Progenitor cell of endocrine pancreas (in vitro differentiated cells): ENCODE measurements at places on chromosomes 16 and 17.

- DNase-seq = no peak
These were observed 10.8 kb downstream of the POLR2C start for GRCh38 chr16:57473176-57473840.

GRCh38 chr16:69056421-69056820 lies 49.0 kb upstream of the HAS3 start:
- DNase-seq = no peak

DNA sequence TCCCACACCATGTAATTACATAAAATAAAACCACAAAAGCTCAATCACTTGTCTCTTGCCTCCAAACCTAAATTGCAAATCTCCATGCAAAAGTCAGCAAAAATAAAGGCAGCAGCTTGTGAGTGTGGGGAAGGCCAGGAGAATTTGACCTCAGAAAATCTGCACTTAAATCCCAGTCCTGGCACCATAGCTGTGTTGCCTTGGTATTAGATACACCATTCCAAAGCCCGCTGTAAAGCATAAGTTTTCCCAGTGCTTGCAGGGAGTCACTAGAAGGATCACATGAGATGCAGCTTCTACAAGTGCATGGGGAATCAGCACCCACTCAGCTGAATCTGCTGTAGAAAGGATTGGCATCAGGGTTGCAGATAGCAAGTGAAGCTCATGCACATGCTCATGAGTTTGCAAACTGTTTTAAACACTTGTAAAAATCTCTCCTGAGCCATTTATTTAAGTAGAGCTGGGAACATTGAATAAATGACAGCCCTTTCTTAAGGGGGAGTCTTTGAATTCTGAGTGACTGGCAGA lies 495.0 kb upstream of the HSBP1 start:
- DNase-seq = no peak

DNA sequence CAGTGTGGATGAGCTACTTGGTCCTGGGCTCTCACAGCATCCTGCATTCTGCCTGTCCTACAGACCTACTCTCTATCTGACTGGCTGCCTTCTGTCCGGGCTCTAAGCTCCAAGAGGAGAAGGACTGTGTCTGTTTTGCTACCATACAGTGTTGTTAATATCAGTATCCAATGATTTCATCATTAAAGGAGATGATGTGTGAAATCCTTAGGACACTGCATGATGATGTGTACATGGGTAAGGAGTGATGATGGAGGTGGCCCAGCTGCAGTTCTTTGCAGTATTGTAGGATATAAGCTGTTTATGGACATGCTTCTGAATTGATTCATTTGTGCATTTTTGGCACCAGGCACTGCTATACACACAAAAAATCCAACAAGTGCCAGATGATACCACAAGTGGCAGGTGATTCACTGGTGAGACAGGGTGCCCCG lies 536.9 kb upstream of the CDH11 start:
- no peak for DNase-seq

DNA sequence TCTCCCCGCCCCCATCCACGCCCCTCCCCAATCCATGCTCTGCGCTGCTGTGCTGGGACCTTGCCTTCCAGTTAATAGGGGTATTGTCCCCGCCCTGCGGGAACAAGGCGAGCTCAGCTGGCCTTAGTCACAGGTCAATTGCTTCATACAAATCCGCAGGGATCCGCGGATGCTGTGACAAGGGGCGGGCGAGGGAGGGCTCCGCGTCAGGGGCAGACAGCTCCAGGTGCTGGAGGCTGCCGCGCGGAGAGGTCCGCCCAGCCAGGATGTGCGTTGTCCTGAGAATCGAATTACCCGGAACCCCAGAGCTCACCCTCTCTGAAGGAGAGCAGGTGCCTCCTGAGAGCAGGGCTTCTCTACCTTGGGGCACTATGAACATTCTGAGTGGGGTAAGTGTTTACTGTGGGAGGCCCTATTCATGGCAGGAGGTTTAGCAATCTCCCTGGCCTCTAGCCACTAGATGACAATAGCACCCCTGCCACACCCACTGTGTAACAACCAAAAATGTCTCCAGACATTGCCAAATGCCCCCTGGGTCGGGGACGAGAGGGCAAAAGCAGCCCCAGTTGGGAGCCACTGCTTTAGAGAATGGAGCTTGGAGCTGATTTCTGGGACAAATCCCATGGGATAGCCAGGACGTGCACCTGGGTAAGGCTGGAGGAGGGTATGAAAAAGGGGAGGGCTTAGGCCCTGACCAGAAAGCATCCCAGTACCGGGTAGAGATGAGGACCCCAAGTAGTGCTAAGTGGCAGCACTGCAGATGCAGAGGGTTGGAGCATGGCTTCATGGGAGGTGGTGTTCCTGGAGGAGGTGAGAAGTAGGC lies 138.2 kb downstream of the CYLD start:
- peak; percentile 23 for DNase-seq

DNA sequence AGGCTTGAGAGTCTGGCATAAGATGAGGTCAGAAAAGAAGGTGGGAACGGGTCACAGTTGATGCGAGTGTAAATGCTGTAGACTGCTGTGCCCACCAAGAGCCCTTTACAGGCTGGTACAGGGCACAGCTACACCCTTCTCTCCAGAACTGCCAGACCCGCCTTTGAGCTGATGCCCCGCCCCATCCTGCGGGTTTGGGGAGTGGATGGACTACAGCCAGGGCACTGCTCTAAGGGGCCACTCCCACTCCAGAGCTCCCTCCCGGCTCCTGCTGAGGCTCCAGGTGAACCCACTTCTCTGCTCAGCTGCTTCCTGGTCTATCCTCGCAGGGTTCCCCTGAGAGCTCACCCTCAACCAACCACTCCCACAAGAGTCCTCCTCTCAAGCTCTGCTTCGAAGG lies 12.3 kb downstream of the MEIOB start:
- DNase-seq = no peak
